ENCODE measurements at places on chromosomes 13 and 19. TPM values are rescaled to one million over a fixed set of nuclear protein-coding genes. Genes with fewer than 3 reads are reported as not detected.

PALM gene
- total RNA-seq: 30.1 TPM

YIF1B gene
- 33.8 TPM for total RNA-seq

CYP4F11 gene
- total RNA-seq: 0.27 TPM

CGB8 gene
- not detected for total RNA-seq

SULT2A1 gene
- total RNA-seq: not detected

ZNF541 gene
- total RNA-seq: 0.47 TPM

NLRP7 gene
- total RNA-seq: not detected

ZNF562 gene
- 21.2 TPM for total RNA-seq

TIMM13 gene
- 84.1 TPM for total RNA-seq

ARRDC5 gene
- not detected for total RNA-seq

ZNF44 gene
- 9.5 TPM for total RNA-seq

COL4A1 gene
- 119 TPM for total RNA-seq

OR7A5 gene
- not detected for total RNA-seq

PTGER1 gene
- total RNA-seq: not detected

DLEU7 gene
- total RNA-seq: not detected

PRR12 gene
- total RNA-seq: 15.6 TPM

TEX29 gene
- 0.32 TPM for total RNA-seq

CDC34 gene
- 110 TPM for total RNA-seq

FFAR3 gene
- not detected for total RNA-seq

CABP5 gene
- total RNA-seq: not detected

SLC10A2 gene
- not detected for total RNA-seq

BEST2 gene
- not detected for total RNA-seq

ICAM5 gene
- total RNA-seq: 0.32 TPM

PSG4 gene
- not detected for total RNA-seq

OR7A10 gene
- not detected for total RNA-seq

PRX gene
- total RNA-seq: 4.1 TPM

MED25 gene
- total RNA-seq: 68.5 TPM

CALR3 gene
- total RNA-seq: not detected

PROSER1 gene
- total RNA-seq: 13.4 TPM

GPC6 gene
- 1.6 TPM for total RNA-seq

CEACAM7 gene
- not detected for total RNA-seq

PPM1N gene
- total RNA-seq: 0.57 TPM

DKKL1 gene
- not detected for total RNA-seq

LAIR1 gene
- 5.9 TPM for total RNA-seq

GRIK5 gene
- total RNA-seq: 5.4 TPM

SCN1B gene
- 45.7 TPM for total RNA-seq

SPACA7 gene
- total RNA-seq: not detected

ERICH6B gene
- not detected for total RNA-seq

C3 gene
- total RNA-seq: 398 TPM

FAM124A gene
- 14.9 TPM for total RNA-seq

PGLYRP2 gene
- total RNA-seq: not detected

ZSCAN22 gene
- 1.5 TPM for total RNA-seq

THSD1 gene
- total RNA-seq: 5.0 TPM

LYPD4 gene
- total RNA-seq: not detected

GJA3 gene
- 17.9 TPM for total RNA-seq

RPL28 gene
- 557 TPM for total RNA-seq

THAP8 gene
- 4.0 TPM for total RNA-seq

USF2 gene
- total RNA-seq: 170 TPM

GPR18 gene
- not detected for total RNA-seq

FLT3 gene
- total RNA-seq: 0.07 TPM

CEACAM20 gene
- not detected for total RNA-seq

GAS6 gene
- 210 TPM for total RNA-seq

CASP14 gene
- total RNA-seq: not detected

ZNF98 gene
- total RNA-seq: 0.55 TPM

RASAL3 gene
- total RNA-seq: 2.0 TPM

RCBTB1 gene
- total RNA-seq: 23.1 TPM

TRPC4 gene
- 5.6 TPM for total RNA-seq

CACNG8 gene
- 0.02 TPM for total RNA-seq

CDK8 gene
- 11.7 TPM for total RNA-seq
